ENCODE measurements at places on chromosomes 4 and X. TPM values are rescaled to one million over a fixed set of nuclear protein-coding genes. Genes with fewer than 3 reads are reported as not detected.
A peak's percentile ranks its signal among the peaks of the same experiment; 100 is the strongest.

DNA sequence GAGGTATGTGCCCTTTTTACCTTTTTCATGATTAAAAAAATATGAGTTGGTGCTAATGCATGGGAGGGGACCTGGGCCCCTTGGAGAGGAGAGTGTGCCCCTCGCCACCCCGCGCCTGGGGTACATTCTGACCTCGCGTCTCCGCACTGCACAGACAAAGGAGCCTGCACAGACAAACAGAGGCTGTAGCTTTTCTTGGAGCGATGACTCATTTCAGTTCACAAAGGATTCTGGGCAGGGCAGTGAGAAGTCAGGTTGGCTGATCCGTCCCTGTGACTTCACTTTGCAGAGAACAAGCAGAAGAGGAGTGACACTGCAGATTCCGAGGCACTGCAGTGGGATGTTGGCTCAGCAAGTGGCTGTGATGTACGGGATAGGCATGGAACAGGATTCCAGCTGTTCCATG lies 82.9 kb downstream of the STOX2 start:
- DNase-seq = no peak

MAML3 gene
- 0.44 TPM for total RNA-seq

CTSO gene
- total RNA-seq = 4.1 TPM

- DNase-seq = no peak
Observed at GRCh38 chr4:38181286-38181685, 221.1 kb downstream of the PTTG2 start.

GRCh38 chrX:131677655-131678628 lies 134.1 kb downstream of the OR13H1 start:
- peak; percentile 34 for DNase-seq
